Activated CD4-positive, alpha-beta T cell treated with anti-CD3 and anti-CD28 coated beads for 4 hours (primary cell): ENCODE measurements at places on chromosomes 16 and 17.
A peak's percentile ranks its signal among the peaks of the same experiment; 100 is the strongest.

DNA sequence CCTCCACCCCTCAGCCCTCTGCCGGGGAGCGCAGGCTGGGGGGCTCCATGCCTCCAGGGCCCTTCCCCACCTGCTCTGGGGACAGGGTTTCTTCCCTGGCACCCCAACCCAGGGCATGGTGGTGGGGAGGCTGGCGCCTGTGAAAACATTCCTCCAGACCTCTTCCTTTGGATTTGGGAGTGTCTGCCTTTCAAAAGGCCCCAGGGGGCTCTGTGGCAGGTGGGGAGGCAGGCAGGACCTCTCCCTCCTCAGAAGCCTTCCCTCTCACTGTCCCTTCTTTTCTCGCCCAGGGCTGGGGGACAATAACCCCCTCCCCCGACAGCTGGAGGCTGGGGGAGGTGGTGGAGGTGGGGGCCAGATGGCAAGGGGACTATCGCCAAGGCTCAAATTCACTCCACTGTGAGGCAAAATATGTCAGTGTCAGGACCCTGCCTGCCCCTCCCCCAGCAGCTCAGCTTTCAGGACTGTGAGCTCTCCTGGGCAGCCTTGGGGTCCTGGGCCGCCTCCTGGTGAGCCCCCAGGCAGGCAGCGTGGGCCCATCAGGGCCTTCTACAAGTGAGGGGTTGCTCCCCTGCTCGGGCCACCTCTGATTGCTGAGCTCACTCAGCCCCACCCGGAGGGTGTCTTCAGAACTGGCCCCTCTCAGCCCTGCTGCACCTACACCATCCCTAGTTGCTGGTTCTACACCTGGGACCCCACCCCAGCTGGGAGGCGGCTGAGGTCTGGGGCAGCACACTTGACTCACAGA is 1.8 kb downstream of the CDH15 start:
- no peak for DNase-seq

DNA sequence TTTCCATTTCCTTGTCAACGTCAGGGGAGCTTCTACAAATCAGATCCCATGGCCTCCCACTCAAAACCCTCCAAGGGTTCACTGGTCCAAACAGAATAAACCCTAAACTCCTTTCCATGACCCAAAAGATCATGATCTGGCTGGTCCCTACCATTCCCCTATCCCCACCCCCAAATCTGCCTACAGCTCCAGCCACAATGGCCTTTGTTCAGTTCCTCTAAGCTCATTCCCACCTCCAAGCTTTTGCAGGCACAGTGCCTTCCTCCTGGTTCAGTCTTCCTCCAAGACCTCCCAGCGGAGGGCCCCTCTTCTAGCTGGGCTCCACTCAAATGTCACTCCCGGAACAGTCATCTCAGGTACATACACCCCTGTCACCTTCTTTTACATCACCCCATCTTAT is 2.0 kb downstream of the GPRC5B start:
- no peak for DNase-seq

- no peak for DNase-seq
These were observed 9.2 kb downstream of the TAF1C start for GRCh38 chr16:84177741-84178073.

- no peak for DNase-seq
These were observed 19.8 kb downstream of the NPTX1 start for GRCh38 chr17:80456465-80457235.

DNA sequence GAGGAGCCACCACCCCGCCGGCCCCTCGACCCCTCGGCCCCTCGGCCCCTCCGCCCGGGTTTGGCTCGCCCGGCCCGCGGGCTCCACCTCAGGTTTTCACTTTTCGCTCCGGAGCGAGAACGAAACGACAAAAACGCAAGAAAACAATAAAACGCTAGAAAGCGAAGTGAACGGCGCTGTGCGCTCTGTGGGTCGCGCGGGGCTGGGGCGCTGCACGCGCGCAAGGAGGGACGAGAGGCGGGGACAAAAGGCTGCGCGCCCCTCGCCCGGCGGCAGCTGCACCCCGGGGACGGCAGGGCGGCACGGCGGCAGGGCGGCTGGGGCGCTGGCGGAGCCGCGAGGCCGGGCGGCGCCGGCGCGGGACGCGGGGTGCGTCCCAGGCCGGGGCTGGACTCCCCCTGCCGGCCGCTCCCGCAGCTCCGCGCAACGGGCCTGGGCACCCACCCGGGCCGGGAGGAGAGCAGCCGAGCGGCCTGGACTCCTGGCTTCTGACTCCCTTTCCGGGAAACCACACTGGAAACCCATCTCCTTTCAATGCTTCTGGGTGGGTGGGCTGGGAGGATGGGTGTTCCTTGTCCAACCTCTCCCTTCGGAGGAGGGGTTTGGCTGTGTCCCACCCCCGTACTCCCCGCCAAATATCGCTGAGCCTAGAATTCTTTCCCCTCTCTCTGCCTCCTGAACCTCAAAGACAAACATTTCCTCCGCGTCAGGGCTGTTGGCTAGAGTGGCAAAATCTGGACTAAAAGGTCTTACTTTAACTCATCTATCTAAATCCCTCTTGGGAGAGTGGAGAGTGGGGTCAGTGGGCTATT is 9.9 kb downstream of the TBX2 start:
- DNase-seq = no peak

GRCh38 chr16:85761861-85762260 is 11.0 kb upstream of the C16orf74 start:
- DNase-seq = no peak

- DNase-seq = no peak
These were observed 14.4 kb downstream of the IRX5 start for GRCh38 chr16:54945063-54945462.

DNA sequence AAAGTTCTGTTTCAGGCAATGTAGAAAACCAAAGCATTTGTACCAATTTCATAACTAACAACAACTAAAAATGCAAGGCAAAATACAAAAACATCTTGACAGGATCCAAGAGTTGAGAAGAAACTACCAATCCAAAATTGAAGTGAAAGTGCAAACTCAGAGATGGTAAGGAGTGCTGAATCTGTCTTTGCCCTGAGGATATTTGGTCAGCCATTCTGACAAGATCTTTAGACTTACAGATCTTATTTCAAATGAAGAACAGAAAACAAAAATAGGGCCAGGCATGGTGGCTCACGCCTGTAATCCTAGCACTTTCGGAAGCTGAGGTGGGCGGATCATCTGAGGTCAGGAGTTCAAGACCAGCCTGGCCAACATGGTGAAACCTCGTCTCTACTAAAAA is 412.8 kb downstream of the ZFHX3 start:
- DNase-seq = no peak

GRCh38 chr17:47956791-47957590 is 692 bp downstream of the PRR15L start:
- DNase-seq = no peak

GRCh38 chr17:41178341-41178740 is 320 bp upstream of the KRTAP4-2 start:
- DNase-seq = no peak

GRCh38 chr17:69069226-69069750 is 8.6 kb upstream of the ABCA9 start:
- DNase-seq = no peak

DNA sequence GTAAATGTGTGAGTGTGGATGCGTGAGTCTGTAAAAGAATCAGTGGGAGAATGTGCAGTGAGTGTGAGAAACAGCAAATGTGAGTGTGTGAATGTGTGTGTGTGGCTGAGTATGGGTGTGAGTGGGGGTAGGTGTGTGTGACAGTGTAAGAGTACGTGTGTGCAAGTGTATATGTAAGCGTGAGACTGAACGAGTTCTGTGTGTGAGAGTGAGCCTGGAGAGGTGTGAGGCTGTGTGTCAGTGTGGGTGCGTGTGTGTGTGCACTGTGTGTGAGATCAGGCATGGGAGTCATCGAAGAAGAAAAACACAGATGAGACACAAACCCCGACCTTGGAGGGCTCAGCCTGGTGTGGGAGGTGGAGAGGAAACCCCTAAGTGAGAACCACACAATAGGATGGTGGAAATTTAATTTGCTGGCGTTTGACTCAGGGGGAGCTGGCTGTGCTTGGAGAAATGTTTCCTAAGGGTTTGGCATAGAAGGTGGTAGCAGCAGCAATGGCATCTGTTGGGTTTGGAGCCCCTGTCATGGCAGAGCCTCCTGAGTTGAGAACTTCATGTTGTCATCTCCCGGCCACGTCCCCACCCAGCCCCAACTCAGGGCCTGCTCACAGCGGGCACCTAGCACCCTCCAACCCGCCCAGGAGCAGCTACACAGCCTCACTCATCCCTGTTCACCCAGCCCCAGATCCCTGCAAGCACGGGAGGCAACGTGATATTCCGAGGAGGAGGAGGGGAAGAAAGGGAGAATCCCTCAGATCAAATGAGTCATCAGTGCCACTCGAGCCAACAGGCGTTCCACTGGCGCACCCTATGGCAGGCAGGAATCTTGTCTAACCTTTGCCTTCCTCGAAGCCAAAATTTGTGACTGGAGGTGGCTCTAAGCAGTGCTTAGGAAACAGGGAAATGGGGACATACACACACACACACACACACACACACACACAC is 14.3 kb upstream of the NUBP1 start:
- no peak for DNase-seq

- no peak for DNase-seq
These were observed 170.2 kb upstream of the SALL1 start for GRCh38 chr16:51321251-51321650.

GRCh38 chr16:67236563-67237395 is 9.8 kb downstream of the TMEM208 start:
- DNase-seq = peak; percentile 71

DNA sequence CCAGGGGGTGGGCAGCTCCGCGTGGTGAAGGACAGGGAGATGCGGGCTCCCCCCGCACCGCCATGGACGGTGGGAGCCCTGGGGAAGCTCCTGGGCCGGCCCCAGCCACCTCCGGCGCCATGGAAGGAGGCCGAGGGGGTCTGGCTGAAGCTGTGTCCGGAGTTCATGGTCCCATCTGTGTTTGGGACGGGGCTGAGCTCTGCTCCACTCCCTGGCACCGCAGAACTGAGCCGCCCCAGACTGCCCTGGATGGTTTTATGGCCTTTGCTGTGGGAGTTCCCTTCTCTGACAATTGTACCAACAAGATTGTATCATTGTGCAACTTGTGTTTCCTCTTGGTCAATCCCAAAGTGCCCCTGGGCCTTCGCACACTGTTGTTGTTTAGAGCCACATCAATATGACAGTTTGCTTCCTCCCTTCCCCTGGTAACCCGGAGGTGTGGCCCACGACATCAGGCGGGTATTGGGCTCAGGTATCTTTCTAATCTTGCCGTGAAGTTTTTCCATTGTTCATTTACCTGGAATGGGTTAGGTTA is 942 bp downstream of the KRT23 start:
- DNase-seq = no peak

DNA sequence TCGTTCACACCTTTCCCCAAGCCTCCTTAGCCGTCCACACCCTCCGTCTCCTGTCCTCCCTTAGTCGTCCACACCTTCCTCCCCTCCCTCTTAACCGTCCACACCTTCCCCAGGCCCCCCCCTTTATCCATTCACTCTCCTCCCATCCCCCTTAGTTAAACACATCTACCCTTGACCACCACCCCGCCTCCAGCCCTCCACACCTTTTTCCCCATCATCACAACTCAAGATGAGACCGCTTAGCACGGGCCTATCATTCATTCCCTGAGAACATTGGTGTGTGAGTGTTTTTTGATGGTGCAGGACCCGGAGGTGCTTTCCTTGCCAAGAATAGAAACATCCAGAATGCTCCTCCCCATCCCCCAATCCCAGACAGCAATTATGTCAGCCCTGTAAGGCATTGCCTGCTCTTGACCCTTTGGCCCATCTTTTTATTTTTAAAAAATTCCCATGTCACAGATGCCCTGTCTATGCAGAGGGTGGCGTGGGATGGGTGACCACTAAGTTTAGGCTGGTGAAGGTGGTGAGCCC is 1.4 kb downstream of the TENT4B start:
- DNase-seq = no peak

DNA sequence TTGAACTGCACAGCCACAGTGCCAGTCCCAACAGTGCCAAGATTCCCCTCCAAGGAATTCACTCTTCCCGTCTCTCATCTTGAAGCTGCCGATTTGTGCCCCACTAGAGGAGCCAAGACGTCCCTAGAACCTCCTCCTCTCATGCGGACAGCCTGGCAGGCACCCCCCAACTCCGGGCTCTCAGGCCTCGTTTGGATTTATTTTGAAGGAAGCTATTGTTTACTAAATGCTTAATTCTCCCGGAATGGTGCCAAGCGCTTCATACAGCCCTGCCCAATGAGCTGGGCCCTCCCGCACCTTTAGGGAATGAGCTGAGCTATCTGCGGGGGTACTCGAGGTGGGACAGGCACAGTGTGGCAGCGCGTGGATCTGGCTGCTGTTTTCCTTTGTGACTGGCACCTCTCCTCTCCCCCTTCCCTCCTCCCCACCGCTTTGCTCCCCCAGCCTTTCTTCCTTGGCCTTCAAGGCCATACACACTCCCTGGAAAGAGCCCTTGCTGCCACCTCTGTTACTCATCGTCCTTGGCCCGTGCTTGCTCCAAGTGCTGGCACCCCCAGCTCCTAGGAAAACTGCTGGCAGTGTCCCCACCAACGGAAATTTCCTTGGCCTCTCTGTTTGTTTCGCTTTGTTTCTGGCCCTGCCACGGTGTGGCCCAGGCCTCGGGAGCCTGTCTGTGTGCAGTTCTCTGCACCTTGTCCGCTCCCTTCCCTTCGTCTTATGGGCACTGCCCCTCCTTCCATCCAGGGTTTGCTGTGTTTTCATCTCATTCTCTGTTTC is 49.9 kb upstream of the CDR2 start:
- DNase-seq = no peak

DNA sequence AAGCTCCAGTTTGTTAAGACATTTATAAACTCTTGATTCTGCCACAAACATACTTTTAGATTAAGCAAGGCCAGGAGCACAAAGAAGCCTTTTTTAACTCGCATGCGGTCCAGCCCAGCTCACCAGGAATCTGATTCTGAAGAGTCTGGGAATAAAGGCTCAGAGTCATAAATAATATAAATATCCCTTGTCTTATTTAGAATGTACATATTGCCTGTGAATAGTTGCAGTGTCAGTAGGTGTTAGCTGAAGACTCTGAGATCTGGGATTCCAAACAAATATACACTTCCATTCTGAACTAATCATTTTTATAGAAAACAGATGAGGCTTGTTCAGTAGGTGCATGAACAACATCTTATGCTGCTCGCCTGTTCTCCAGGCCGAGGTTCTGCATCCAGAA is 59.1 kb upstream of the ELAC2 start:
- no peak for DNase-seq

DNA sequence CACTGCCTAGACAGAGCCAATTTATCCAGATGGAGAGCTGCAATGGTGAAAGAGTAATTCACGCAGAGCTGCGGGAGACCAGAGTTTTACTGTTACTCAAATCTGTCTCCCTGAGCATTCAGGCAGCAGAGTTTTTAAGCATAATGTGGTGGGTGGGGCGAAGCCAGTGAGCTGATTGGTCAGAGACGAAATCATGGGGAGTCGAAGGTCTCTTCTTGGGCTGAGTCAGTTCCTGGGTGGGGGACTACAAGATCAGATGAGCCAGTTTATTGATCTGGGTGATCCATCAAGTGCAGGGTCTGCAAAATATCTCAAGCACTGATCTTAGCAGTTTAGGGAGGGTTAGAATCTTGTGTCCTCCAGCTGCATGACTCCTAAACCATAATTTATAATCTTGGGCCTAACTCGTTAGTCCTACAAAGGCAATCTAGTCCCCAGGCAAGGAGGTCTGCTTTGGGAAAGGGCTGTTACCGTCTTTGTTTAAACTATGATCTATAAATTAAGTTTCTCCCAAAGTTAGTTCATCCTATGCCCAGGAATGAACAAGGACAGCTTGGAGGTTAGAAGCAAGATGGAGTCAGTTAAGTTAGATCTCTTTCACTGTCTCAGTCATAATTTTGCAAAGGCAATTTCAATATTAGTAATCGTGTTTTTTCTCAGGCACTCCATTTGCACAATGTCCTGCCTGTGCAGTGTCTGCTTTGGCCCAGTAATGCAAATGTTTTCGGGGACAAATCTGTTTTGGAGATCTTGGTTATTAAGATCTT is 27.0 kb downstream of the PIGL start:
- no peak for DNase-seq

GRCh38 chr16:67329901-67330300 is 3.3 kb downstream of the LRRC36 start:
- DNase-seq = no peak
